ENCODE measurements at places on chromosomes 1 and 21. TPM values are rescaled to one million over a fixed set of nuclear protein-coding genes. Genes with fewer than 3 reads are reported as not detected.

DNA sequence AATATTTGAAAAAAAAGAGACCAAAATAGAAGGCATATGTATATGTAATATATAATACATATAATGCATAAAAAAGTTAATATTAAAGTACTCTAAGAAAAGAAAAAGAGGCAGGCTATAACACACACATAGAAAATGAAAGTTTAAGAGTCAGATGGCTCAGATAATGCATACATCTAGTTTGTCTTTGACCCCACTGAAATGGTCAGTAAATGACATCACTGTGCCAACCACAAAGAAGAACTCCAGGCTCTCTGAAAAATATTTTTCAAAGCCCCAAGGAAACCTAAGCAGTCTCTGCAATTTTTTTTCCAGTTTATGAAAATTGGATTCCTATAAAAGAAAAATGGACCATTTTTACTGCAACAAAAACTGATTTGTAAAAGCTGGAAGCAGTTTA lies 55.4 kb upstream of the SCYL3 start:
- no peak for DNase-seq

DNA sequence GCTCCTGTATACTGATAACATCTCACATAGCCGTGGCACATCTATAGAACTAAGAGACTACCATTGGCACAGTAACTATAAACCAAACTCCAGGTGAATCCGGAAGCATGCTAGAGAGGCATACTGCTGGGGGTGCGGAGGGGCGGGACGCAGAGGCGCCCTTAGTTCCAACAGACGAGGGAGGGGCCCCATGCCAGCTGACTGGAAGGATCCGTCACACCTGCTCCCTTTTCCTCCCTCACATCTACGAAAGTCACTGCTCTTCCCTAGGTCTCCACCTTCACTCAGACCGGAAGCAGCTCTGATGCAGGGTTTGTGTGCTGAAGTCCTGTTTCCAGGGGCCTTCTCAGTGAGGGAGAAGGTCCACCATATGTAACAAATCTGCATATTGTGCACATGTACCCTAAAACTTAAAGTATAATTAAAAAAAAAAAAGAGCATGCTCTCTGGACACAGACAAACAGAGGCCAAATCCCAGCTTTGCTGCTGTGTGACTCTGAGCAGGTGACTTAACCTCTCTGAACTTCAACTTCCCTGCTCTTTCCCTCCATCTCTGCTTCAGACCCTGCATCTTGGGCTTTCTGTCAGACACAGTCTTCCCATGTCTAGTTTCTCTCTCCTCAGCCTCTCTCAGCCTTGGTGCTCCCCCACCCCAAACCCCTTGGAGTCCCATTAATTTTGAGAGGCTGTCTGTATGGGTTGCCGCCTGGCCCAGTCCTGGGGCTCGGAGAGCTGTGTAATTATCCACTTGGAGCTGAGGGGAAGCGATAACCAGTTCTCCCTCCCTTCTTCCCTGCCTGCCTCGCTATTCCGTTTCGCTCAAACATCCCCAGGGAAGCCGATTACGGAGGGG lies 7.8 kb upstream of the GJB5 start:
- DNase-seq = peak; percentile 65

The CTSS gene
- 89.2 TPM for total RNA-seq

The OR14A16 gene
- not detected for total RNA-seq

- peak; percentile 55 for DNase-seq
Measured at GRCh38 chr1:12078938-12079861, 16.1 kb downstream of the TNFRSF8 start.

The KCNJ9 gene
- total RNA-seq = not detected

GRCh38 chr1:160414881-160415280 lies 14.5 kb downstream of the VANGL2 start:
- DNase-seq = no peak
